ENCODE measurements at places on chromosomes 11 and 22.
A peak's percentile ranks its signal among the peaks of the same experiment; 100 is the strongest.

- H3K4me1 ChIP-seq, result peaks cover 27% of the 10 kb centered on the region
Observed at GRCh38 chr11:48063424-48063978, 83.1 kb downstream of the PTPRJ start.

DNA sequence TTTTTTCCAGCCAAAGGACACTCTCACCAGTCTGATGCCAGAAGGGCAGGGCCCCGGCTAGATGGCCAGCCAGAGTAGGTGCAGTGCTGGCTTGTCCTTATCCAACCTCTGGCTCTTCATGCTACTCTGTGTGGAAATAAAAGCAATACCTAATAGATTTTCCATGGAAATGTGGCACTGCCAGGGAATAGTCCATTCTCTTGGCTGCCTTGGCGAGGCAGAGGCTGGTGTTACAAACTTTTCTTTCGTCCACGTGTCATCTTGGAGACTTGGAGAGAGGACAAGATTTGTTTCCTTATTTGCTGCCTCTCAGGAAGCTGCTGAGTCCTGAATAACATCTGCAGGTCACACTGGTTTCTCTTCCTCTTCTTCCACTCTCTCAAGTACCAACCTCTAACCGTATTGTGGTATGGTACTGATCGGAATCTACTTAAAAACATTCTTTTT is 17.2 kb upstream of the C1QTNF4 start:
- H3K27ac ChIP-seq, result no peak overlapping the region
- H3K27me3 ChIP-seq, result no peaks in the 10 kb centered on the region
- no peak overlapping the region for H3K4me3 ChIP-seq

DNA sequence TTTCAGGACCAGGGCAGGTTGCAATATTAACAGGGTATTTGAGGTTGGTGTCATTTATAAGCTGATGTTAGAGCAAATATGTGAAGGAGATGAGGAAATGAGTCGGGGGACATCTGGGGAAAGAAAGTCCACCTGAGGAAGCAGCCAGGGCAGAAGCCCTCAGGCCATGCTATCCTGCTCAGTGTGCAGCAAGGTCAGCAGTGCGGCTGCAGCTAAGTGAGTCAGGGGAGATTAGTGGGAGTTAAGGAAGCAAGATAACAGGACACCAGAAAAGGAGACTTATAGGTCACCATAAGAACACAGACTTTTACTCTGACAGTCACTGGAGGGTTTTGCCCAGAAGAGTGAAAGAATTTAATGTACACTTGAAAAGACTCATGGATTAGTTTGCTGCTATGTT is 468.9 kb downstream of the NTM start:
- H3K4me3 ChIP-seq, result no peak overlapping the region
- no peak for DNase-seq
- no peaks in the 10 kb centered on the region for H3K4me1 ChIP-seq
- H3K27me3 ChIP-seq, result no peaks in the 10 kb centered on the region
- H3K27ac ChIP-seq, result no peak overlapping the region

DNA sequence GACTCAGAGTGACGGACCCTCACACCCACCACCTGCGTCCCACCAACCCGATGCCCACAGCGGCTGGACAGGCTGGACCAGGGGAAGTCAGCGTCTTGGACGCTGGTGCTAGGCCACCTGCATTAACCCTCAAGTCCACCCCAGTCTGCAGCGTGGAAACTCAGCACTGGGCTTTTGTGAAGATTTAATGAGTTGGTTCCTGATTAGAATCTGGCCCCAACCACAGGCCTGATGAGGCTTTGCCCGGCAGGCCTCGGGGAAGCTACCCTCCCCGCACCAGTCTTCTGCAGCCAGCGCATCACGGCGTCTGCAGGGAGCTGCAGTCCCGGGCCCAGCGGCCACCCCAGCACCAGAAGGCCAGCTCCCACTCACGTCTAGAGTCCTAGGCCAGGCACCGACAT is 101.0 kb downstream of the BRD1 start:
- peaks cover 3% of the 10 kb centered on the region for H3K4me1 ChIP-seq
- no peak overlapping the region for H3K4me3 ChIP-seq
- no peaks in the 10 kb centered on the region for H3K36me3 ChIP-seq
- no peak for DNase-seq

DNA sequence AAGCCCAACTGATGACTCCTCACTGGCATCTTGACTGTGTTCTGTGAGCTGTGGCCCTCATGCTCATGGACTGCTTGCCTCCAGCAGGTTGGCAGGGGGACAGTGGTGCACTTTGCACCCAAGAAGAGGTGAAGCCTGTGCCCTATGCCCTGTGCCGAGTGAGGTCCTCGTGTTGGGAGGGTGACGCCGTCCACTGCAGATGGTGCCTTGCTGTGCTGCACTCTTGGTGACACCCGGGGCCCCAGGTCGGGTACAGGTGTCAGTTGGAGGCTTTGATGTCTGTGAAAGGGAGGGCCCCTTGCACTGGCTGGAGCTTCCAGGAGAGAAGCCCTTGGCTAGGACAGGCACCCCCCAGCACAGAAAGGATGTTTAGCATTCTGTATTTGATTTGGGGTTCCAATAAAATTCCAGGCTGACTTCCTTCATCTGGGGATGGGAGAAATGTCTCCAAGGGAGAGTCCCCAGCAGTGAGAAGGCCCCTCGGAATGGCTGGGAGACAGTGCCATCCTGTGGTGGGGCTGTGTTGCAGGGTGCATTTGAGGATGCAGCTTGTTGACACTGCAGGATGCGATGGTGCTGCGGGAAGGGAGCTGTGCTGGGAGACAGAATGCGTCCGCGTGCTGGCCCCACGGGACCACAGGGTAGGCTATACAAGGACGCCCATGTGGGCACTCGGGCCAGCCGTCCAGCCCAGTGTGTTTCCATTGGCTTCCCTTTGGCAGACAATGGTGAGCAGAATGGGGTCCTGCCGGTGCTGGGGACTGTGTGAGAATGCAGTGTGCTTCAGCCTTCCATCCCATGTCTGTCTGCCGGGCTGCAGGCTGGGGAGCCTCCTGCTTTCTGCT is 2.5 kb upstream of the ZDHHC8 start:
- peaks cover 36% of the 10 kb centered on the region for H3K4me1 ChIP-seq
- DNase-seq, result no peak
- peaks cover 35% of the 10 kb centered on the region for H3K36me3 ChIP-seq
- no peak overlapping the region for H3K27ac ChIP-seq
- H3K4me3 ChIP-seq, result no peak overlapping the region

DNA sequence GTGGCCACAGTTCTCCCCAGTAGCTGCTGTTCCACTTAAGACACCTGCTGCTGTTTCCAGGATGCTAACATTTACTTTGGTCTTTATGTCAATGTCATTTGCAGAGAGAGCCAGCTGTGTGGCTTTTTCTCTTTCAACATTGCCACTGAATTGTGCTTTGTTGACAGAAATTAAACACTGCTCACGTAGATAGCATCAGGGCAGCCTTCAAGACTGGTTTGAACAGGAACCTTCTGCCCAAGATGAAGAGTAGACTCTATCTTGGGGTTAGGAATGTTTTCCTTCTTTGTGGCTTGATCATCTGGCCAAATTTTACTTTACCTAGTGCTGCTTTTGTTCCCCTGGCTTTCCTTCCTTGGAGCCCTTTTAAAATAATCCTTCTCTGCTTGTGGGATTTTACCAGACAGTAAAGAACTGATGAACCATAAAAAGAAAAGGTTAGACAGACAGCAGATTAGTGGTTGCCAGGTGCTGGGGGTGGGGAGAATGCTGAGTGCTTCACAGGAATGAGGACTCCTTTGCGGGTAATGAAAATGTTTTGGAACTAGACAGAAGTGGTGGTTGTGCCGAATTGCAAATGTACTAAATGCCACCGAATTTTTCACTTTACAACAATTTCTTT is 22.7 kb upstream of the XBP1 start:
- no peaks in the 10 kb centered on the region for H3K36me3 ChIP-seq
- no peak for DNase-seq
- H3K4me1 ChIP-seq, result peaks cover 15% of the 10 kb centered on the region
- H3K4me3 ChIP-seq, result no peak overlapping the region

- H3K27ac ChIP-seq, result no peak overlapping the region
- no peaks in the 10 kb centered on the region for H3K27me3 ChIP-seq
- DNase-seq, result no peak
- H3K4me3 ChIP-seq, result no peak overlapping the region
- H3K36me3 ChIP-seq, result no peaks in the 10 kb centered on the region
- no peaks in the 10 kb centered on the region for H3K4me1 ChIP-seq
Observed at GRCh38 chr11:131924457-131925201, 554.2 kb downstream of the NTM start.

- H3K36me3 ChIP-seq, result no peaks in the 10 kb centered on the region
- no peaks in the 10 kb centered on the region for H3K4me1 ChIP-seq
Observed at GRCh38 chr11:7208391-7208790, 43.3 kb upstream of the SYT9 start.

DNA sequence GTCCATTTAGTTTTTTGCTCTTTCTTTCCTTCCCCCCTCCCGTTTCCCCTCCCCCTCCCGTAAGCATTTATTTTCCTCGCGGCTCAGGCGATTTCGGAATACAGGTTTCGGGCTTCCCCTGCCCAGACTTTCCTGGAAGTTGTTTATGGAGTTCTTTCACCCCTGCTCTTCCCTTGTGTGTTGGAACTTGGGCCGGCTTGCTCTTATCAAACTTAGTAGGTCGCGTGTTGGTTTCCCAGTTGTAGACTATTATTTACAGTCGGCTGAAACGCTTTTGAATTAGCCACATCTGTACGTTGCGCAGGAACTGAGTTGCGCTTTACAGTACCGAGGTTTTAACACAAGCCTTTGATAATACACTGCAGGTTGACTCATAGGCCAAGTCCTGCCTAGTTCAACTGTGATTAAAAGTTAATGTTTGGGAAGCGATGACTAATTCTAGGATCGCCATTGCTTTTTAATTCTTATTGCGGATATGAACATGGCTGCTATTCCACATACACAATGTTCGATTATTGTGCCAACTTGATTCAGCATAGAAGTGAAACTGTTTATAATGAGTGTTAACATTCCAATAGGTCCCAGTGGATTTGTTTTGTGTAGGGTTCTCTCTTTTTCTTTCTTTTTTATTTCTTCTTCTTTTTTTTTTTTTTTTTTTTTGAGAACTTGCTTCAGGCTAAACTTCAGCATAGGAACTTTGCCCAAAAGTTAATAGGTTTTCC is 1.7 kb downstream of the YAP1 start:
- no peak for DNase-seq
- no peaks in the 10 kb centered on the region for H3K36me3 ChIP-seq
- peak overlapping the region; percentile 100 for H3K27ac ChIP-seq
- H3K27me3 ChIP-seq, result no peaks in the 10 kb centered on the region
- H3K4me3 ChIP-seq, result peak overlapping the region; percentile 96

GRCh38 chr11:15006139-15006759 is 34.1 kb upstream of the CALCA start:
- no peaks in the 10 kb centered on the region for H3K36me3 ChIP-seq
- no peak overlapping the region for H3K4me3 ChIP-seq
- no peaks in the 10 kb centered on the region for H3K27me3 ChIP-seq

DNA sequence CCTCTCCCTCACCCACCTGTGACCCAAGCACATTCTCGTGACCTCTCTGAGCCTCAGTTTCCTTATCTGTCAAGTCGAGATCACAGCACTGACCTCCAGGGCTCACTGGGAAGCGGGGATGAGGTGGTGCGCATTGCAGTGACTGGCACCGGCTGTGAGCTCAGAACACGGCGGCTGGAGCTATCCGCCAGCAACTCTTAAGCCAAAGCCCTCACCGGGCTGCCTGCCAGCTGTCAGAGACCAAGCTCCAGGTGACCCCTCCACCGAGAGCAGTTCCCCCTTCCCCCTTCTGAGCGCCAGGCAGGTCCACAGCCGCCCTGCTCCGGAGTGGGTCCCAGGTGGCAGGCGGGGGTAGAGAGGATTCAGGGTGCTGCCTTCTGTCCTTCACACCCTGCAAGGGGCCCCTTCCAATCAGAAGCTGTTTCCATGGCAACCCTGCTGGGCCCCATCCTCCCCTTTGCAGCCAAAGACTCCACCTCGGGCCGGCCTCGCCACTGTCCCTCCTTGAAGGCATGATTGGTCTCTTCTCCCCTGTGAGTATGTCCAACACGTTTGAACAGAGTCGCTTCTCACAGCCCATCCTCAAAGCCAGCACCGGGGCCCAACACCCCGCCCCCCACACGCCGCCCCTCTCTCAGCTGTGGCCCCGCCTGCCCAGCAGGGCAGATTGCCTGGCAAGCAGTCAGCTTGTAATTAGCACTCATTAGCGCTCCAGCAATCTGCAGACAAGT is 98.7 kb downstream of the WNT7B start:
- H3K27ac ChIP-seq, result no peak overlapping the region
- H3K27me3 ChIP-seq, result peaks cover 70% of the 10 kb centered on the region
- no peak overlapping the region for H3K4me3 ChIP-seq
- H3K36me3 ChIP-seq, result no peaks in the 10 kb centered on the region
- peak; percentile 55 for DNase-seq

- no peak for DNase-seq
- H3K27me3 ChIP-seq, result no peaks in the 10 kb centered on the region
- peaks cover 57% of the 10 kb centered on the region for H3K4me1 ChIP-seq
- H3K27ac ChIP-seq, result peak overlapping the region; percentile 54
- no peaks in the 10 kb centered on the region for H3K36me3 ChIP-seq
Observed at GRCh38 chr22:46620588-46621242, 529 bp downstream of the GRAMD4 start.

DNA sequence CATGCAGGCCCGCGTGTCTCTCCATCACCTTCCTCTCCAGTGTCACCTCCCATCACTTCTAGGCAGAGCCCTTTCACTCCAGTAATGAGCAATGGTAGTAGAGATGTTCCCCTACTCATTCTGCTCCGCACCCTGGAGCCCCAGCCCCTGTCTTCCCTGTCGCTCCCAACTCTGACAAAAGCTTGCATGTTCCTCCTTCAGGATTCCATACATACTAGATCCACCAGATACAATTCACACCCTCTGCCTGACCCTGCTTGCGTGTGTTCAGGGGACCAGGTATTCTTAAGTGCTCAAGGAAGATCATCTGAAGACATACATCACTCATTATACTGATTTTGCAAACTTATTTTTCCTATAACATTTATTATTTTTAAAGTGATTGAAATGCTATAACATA is 222.7 kb downstream of the SNX19 start:
- no peak overlapping the region for H3K27ac ChIP-seq
- H3K36me3 ChIP-seq, result no peaks in the 10 kb centered on the region
- H3K4me3 ChIP-seq, result no peak overlapping the region
- no peak for DNase-seq
- H3K4me1 ChIP-seq, result no peaks in the 10 kb centered on the region

DNA sequence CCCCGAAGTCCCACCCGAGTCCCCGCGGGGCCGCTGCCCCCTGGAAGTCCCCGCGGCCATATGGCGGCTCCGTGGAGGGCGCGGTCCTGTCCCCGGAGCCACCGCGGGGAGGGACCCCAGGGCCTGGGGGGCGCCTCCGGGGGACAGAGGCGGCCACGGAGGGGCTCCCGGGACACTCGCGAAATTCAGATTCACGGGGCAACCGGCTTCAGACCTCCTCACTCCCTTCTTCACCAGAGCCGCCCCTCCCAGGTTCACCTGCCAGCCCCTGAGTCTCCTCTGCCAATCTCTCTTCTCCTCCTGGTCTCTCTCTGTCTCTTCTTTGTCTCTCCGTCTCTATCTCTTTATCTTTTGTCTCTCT is 28.2 kb upstream of the TOLLIP start:
- no peak overlapping the region for H3K27ac ChIP-seq
- H3K4me3 ChIP-seq, result peak overlapping the region; percentile 48
- DNase-seq, result no peak
- no peaks in the 10 kb centered on the region for H3K36me3 ChIP-seq

GRCh38 chr11:41175304-41175972 is 284.0 kb downstream of the LRRC4C start:
- no peak for DNase-seq
- no peak overlapping the region for H3K4me3 ChIP-seq
- H3K36me3 ChIP-seq, result no peaks in the 10 kb centered on the region

All from suprapubic skin (tissue), 4 donors.